ENCODE measurements at places on chromosomes 5 and 9. TPM values are rescaled to one million over a fixed set of nuclear protein-coding genes. Genes with fewer than 3 reads are reported as not detected.

- no peak for DNase-seq
These were observed 434.6 kb downstream of the ENC1 start for GRCh38 chr5:74205767-74206578.

GRCh38 chr5:57034201-57034916 lies 82.4 kb upstream of the MIER3 start:
- no peak for DNase-seq

DNA sequence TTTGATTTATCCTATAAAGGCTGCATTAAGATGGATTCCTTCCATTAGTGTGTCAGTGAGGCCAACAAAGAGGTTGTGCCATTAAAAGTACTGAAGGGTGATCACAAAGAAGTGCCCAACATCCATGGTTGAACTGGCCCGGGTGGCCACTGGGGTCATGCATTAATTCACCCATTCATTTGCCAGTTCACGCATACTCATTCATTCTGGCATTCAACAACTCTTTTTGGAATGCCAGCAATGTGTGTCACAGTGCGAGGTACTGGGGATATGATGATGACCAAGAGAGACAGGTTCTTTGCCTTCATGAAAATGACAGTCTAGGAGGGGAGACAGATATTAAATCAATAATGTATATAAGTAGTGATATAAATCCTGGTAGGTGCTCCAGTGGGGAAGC lies 93.2 kb downstream of the PTTG1 start:
- DNase-seq, result no peak

The SVEP1 gene
- not detected for total RNA-seq

GRCh38 chr9:105313238-105313637 lies 68.8 kb downstream of the SLC44A1 start:
- no peak for DNase-seq

The TMEM215 gene
- not detected for total RNA-seq

- peak; percentile 52 for DNase-seq
These were observed 162.2 kb downstream of the SREK1 start for GRCh38 chr5:66306105-66306843.

Data from activated naive CD4-positive, alpha-beta T cell treated with anti-CD3 and anti-CD28 coated beads for 36 hours (primary cell).